Central memory CD8-positive, alpha-beta T cell (primary cell): ENCODE measurements at places on chromosomes 5 and 9.

DNA sequence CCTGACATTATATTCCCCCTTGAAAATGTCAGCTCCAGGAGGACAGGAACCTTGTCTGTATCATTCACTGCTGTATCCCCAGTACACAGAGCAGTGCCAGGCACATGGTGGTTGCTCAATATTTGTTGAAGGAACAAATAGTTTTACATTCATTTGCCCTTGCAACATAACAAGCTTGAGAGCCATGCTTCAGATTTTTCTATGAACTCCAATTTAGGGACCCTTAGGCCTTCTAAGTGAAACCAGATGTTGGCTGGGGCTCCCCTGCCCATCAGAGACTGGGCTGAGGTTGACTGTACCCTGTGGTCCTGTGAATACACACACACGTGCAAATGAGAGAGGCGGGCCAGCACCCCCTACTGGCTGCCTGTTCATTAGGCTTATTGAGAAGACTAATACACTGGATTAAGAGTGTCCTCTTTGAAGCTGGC, 214.9 kb upstream of the WWC1 start:
- H3K4me3 ChIP-seq: no peak overlapping the region
- no peaks in the 10 kb centered on the region for H3K27me3 ChIP-seq
- DNase-seq: no peak
- H3K4me1 ChIP-seq: peaks cover 6% of the 10 kb centered on the region

DNA sequence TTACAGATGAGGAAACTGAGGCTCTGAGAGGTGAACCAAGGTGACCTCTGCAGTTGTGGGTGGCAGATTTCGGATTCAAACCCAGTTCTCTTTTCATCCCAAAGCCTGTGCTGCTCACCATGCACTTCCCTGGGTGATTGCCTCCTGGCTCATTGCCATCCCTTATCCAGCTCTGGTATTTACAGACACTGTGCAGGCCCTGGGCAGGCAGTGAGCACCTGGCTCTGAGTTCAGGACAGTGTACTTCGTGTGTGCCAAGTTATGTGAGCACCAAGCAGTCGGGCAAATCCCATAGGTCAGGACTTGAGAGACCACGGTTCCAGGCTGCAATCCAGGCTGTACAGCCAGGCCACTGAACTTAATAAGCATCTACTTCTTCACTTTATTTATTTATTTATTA, 1.4 kb downstream of the LRSAM1 start:
- DNase-seq: no peak
- no peaks in the 10 kb centered on the region for H3K27me3 ChIP-seq
- no peak overlapping the region for H3K27ac ChIP-seq

DNA sequence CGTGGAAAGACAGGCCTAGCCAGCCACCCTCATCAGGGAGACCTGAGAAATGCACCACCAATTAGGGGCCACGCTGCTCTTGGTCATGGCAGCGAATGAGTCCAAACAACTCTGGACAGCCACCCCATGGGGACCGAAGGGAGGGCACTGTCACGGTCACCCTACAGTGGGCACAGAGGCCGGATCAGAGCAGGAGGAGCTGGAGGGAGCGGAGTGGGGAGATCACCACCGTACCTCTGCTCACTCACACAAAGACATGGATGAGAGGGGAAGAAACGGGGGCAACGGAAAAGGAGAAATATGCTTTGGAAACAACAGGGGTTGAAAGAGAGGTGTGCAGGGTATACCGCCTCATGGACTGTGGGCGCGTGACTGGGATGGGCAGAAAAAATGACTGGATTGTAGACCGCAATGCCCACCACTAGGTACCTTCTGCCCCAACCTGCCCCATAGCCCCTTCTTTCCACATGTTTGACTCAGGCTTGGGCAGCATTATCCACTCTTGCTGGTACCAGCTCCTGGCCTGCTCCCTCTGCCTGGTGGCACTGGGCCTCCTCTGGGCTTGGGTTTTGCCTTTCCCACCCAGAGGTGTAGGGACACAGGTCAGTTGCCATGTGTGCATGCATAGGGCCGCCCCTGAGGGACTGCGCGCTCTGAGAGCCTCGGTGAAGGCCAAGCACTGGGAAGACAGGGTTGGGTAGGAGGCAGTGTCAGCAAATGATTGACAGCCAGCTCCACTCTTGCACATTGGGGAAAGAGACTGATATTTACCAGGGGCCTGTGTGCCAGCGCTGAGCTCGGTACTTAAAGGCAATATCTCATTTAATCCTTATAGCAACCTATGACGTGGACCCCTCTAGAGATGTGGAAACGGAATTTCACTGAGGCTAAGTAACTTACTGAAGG, 76.6 kb downstream of the CRB2 start:
- H3K4me1 ChIP-seq: no peaks in the 10 kb centered on the region
- no peak overlapping the region for H3K4me3 ChIP-seq
- DNase-seq: no peak
- peaks cover 7% of the 10 kb centered on the region for H3K36me3 ChIP-seq
- no peaks in the 10 kb centered on the region for H3K27me3 ChIP-seq
- no peak overlapping the region for H3K27ac ChIP-seq

DNA sequence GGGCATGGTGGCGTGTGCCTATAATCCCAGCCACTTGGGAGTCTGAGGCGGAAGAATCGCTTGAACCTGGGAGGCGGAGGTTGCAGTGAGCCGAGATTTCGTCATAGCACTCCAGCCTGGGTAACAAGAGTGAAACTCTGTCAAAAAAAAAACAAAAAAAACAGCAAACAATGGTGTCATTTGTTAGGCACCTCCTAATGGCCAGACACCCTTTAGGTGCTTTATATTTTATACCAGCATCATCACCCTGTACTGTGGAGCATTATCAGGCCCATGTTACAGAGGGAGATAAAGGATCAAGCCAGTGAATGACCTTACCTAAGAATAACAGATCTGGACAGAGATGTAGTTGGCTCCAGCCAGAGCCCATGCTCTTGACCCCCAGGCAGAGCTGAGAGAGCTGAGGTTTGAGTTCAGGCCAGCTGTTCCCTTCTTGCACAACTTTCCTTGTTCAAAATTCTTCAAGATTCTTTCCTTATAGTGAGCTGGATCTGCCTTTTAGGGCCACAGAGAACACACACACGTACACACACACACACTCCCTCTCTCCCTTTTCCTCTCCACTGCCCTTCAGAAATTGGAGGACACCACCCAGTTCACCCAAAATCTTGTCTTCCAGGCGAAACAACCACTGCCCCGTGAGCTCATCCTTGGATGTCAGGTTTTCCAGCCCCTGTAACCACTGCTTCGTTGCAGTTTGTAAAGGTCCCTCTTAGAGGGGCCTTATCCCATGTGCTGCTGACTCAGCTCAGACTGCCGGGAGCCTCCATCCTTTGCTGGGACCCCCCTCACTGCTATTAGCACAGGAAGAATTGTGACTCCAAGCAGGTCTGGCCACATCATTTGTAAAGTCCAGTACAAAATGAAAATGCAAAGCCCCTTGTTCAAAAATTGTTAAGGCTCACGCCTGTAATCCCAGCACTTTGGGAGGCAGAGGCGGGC, 10.4 kb upstream of the PTGES start:
- no peaks in the 10 kb centered on the region for H3K4me1 ChIP-seq
- DNase-seq: no peak
- H3K4me3 ChIP-seq: no peak overlapping the region

- H3K27ac ChIP-seq: no peak overlapping the region
- peaks cover 3% of the 10 kb centered on the region for H3K4me1 ChIP-seq
- H3K36me3 ChIP-seq: peaks cover 3% of the 10 kb centered on the region
- no peak for DNase-seq
- no peaks in the 10 kb centered on the region for H3K27me3 ChIP-seq
Measured at GRCh38 chr9:125255781-125256391, 5.7 kb upstream of the GAPVD1 start.

GRCh38 chr9:88746029-88746742, 211.2 kb downstream of the NXNL2 start:
- no peaks in the 10 kb centered on the region for H3K4me1 ChIP-seq
- H3K4me3 ChIP-seq: no peak overlapping the region
- no peak overlapping the region for H3K27ac ChIP-seq
- H3K27me3 ChIP-seq: peaks cover 13% of the 10 kb centered on the region
- H3K36me3 ChIP-seq: no peaks in the 10 kb centered on the region

DNA sequence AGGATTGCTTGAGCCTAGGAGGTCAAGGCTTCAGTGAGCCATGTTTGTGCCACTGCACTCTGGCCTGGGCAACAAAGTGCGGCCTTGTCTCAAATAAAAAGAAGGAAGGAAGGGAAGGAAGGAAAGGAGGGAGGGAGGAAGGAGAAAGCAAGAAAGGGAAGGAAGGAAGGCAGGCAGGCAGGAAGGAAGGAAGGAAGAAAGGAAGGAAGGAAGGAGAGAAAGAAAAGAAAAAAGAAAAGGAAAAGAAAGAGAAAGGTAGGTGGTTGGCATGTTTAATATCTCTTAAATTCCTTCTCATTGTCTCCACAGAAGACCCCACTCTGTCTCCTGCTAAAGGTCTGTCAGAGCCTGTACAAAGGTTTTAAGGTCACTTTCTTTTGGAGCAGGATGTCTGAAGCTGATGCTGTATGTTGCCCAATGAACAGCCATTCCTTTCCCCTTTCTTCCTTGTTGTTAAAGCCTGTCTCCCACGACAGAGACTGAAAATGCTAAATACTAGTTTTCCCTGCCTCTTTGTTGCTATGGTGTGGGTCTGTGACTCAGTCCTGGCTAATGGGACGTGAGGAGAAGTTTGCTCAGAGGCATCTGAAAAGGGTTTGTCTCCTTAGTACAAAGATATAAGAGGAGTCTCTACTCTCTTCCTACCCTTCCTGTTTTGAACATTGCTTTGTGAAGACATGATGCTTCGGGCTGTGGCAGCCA, 213.3 kb downstream of the PCSK1 start:
- H3K4me1 ChIP-seq: no peaks in the 10 kb centered on the region
- no peaks in the 10 kb centered on the region for H3K36me3 ChIP-seq
- H3K4me3 ChIP-seq: no peak overlapping the region
- no peak for DNase-seq

- H3K27ac ChIP-seq: peak overlapping the region; percentile 97
- peaks cover 6% of the 10 kb centered on the region for H3K36me3 ChIP-seq
- peak; percentile 52 for DNase-seq
Measured at GRCh38 chr5:154385236-154385512, 60.6 kb upstream of the SAP30L start.

DNA sequence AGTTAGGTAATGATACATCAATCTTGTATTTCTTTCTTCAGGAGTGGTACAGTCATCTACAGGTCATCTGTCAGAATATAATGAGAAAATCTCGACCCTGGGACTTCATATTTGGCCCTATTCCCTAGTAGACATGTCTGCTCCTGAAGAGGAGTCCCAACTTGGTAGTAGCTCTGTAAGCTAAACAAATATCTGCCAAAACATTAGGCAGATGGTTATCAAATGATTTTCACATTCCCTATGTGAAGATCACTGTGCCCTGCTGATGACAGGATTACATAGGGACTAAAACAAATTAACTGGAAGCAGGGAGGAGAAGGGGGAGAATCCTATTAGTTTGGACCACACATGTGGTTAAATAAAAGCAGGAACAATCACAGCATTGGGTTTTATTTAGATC, 138.6 kb upstream of the NFIB start:
- H3K36me3 ChIP-seq: no peaks in the 10 kb centered on the region
- no peak for DNase-seq
- H3K27ac ChIP-seq: no peak overlapping the region
- no peaks in the 10 kb centered on the region for H3K4me1 ChIP-seq
- H3K27me3 ChIP-seq: no peaks in the 10 kb centered on the region
- no peak overlapping the region for H3K4me3 ChIP-seq

DNA sequence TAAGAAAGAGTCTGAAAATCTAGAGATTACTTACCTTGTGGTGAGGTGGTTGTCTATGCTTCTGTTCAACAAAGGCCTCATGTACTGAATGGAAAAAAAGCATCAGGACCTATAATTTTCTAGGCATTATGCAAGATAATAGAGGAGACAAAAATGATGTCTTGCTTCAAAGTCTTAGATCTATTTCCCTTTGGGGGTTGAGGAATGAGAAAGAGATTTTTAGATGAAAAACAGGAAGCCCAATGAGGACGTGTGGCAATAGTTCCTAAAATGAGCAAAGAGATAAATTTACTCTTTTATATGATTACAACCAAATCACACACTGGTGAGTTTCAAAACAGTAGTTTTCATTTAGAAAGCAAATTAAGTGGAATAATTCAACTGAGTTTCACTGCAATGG, 99.5 kb downstream of the GHR start:
- no peaks in the 10 kb centered on the region for H3K4me1 ChIP-seq
- H3K27me3 ChIP-seq: peaks cover 14% of the 10 kb centered on the region
- no peak overlapping the region for H3K27ac ChIP-seq
- peaks cover 2% of the 10 kb centered on the region for H3K36me3 ChIP-seq
- H3K4me3 ChIP-seq: no peak overlapping the region
- DNase-seq: no peak

DNA sequence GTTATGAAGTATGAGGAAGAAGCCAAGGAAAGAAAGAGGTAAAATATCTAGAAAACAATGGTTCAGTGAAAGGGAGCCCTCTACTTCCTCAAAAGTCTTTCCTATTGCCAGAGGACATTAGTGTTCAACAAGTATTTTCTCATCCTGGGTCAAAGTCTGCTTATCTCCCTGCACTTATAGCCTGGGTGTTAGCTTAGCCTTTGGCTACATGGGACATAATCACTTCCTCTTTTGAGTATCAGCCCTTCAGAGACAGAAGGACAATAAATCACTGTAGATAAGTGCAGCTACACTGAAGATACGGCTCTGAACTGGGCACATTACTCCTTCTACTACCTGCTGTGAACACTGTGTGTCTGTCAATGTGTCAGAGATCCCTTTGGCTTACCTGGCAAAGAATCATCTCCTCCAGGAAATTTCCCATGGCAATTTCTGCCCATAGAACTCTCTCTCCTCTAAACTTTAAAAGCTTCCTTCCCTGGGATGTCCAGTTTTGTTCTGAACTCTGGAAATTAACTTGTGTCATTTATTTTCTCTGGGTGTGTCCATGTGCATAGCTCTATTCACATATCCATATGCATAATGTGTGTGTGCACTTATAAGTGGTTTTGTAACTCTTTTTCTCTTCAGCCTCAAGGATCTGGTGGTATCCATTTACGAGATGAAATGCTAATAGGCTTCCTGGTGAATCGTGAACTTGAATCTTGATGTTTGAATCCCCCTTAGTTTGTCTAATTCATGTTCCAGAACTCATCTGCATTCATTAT, 30.0 kb upstream of the RECK start:
- no peak for DNase-seq
- no peaks in the 10 kb centered on the region for H3K36me3 ChIP-seq
- no peak overlapping the region for H3K27ac ChIP-seq
- peaks cover 80% of the 10 kb centered on the region for H3K27me3 ChIP-seq
